Ascending aorta (tissue), 2 donors: ENCODE measurements at places on chromosomes 7 and 10.

DNA sequence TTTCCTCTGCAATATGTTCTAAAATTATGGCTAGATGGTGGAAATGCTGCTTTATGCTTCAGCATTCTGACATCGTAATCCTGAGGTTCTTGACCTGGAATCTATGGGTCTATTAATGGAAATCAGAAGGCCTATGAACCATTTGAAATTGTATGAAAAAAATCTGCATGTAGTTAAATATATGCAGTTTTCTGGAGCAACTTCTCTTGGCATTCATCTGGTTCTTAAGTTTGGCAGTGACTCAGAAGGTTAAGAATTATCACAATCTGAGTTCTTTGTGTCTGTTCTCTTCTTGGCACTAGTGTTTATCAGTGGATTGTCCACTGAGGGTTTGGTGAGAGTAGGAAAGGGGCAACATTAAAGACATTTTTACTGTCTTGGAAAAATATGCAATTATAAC lies 71.1 kb upstream of the FZD1 start:
- peaks cover 2% of the 10 kb centered on the region for H3K4me1 ChIP-seq
- H3K27me3 ChIP-seq: no peaks in the 10 kb centered on the region
- no peaks in the 10 kb centered on the region for H3K36me3 ChIP-seq
- DNase-seq: no peak

- H3K4me1 ChIP-seq: no peaks in the 10 kb centered on the region
- DNase-seq: no peak
- H3K27ac ChIP-seq: no peak overlapping the region
Observed at GRCh38 chr10:20535897-20536881, 360.9 kb downstream of the NEBL start.

- H3K36me3 ChIP-seq: no peaks in the 10 kb centered on the region
- no peaks in the 10 kb centered on the region for H3K27me3 ChIP-seq
- H3K4me3 ChIP-seq: no peak overlapping the region
- no peak for DNase-seq
Observed at GRCh38 chr7:44142028-44142427, 896 bp upstream of the MYL7 start.

DNA sequence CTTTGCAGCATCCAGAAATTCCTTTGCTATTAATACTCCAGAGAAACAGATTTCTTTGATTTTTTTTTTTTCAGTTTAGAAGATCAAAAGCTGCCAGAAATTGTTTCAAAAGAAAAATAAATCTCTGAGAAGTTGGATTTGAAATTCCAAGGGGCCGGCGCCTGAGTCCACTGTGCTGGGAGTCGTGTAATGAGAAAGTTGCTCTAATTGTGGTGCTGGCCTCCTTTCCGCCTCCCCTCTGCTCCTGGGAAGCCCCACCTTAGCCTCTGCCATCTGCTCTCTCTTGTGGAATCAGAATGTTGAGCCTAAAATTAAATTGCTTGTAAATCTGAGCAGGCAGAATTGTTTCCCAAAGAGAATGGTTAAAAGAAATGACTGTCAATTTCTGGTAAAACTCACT lies 93.3 kb downstream of the EMX2 start:
- no peak overlapping the region for H3K4me3 ChIP-seq
- H3K36me3 ChIP-seq: no peaks in the 10 kb centered on the region
- H3K4me1 ChIP-seq: no peaks in the 10 kb centered on the region
- no peak overlapping the region for H3K27ac ChIP-seq

DNA sequence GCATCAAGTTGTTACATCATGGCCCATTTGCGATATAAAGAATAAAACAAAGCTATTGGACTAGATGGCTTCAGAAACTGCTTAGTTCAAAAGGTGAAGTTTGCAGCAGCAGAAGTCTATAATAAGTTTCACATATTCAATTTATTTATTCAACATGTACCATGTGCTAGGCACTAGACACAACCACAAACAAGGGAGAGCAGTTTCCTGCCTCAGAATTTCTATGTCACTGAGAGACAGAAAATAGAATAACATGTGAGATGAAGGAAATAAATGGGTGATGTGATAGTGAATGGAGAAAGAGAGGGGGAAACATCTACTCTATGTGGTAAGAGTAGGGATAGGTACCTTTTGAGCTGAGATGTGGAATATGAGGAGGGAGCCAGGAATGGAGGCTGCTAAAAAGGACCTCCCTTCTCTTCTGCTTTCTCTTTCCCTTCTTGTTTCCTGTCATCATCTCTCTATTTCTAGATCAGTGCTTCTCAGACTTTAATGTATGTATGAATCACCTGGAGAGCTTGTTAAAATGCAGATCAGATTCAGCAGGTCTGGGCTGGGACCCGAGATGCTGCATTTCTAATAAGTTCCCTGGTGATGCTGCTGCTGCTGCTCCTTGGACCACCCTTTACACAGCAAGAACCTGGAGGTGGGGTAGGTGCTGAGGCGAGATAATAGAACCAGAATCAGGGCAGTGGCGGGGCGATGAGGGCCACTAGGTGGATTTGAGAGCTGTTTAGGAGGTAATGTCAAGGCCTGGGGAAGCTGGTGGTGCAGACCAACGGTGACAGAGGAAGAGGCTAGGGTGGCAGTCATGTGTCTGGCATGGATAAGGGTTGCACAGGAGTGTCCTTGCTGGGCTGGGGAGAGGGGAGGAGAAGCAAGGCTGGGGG lies 13.7 kb upstream of the INMT start:
- no peak for DNase-seq
- no peaks in the 10 kb centered on the region for H3K27me3 ChIP-seq
- H3K4me1 ChIP-seq: no peaks in the 10 kb centered on the region
- H3K36me3 ChIP-seq: no peaks in the 10 kb centered on the region
- H3K4me3 ChIP-seq: no peak overlapping the region
- no peak overlapping the region for H3K27ac ChIP-seq

- H3K27me3 ChIP-seq: no peaks in the 10 kb centered on the region
- no peak overlapping the region for H3K27ac ChIP-seq
- H3K4me1 ChIP-seq: peaks cover 24% of the 10 kb centered on the region
- no peaks in the 10 kb centered on the region for H3K36me3 ChIP-seq
- no peak overlapping the region for H3K4me3 ChIP-seq
Observed at GRCh38 chr10:4053940-4054339, 268.9 kb upstream of the KLF6 start.

DNA sequence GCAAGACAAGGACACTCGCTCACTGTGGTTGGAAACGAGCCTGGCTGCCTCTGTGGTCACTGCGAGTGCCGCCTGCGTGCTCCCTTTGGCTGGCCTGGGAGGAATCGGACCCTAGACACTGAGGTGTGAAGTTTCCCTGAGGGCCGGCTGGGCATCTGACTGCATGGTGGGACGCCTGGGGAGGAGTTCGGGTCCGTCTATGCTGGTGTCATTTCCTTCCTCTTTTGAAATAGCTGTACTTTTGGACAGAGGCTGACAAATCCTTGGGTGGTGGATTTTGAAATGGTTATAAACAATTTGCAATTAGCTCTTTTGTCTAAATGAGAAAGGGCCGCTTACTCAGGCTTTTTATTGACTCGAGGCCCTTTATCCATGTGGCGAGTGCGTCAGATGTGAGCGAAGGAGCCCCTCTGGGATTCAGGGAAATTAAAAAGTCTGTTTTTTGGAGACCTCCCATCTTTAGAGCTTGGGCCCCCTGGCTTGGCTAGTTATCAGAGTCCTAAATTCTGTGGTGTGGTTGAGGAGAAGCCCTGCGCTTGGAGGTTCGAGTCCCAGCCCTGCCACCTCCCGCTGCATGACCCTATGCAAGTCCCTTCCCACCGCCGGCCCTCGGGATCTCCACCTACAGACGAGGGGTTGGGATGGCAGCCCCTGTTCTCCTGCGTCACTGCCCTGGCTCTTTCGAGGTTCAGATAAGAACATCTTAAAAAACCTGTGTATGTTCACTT lies 147.1 kb downstream of the RGS10 start:
- DNase-seq: no peak
- peaks cover 20% of the 10 kb centered on the region for H3K36me3 ChIP-seq
- H3K27me3 ChIP-seq: no peaks in the 10 kb centered on the region
- H3K4me1 ChIP-seq: peaks cover 4% of the 10 kb centered on the region
- H3K4me3 ChIP-seq: no peak overlapping the region
- peak overlapping the region; percentile 13 for H3K27ac ChIP-seq

- DNase-seq: no peak
- H3K36me3 ChIP-seq: no peaks in the 10 kb centered on the region
- no peaks in the 10 kb centered on the region for H3K4me1 ChIP-seq
- H3K27ac ChIP-seq: no peak overlapping the region
- H3K4me3 ChIP-seq: no peak overlapping the region
- no peaks in the 10 kb centered on the region for H3K27me3 ChIP-seq
Observed at GRCh38 chr7:37408291-37409228, 40.1 kb downstream of the ELMO1 start.

DNA sequence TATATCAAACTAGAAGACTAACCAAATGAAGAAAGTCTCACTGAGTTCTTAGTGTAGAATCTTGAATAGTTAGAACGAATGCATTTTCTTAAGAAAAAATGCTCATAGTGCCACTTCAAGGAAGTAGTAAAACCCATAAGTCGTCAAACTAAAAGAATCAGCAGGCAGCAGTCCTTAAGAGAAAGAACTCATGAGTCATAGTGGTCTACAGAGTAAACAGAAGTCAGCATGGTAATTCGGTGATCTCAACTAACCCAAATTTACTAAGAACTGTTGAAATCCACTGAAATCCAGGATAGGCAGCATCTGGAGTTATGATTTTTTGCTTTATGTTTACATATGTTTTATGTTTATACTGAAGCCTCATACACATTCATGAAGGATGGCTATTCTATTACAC lies 256.2 kb downstream of the LHFPL3 start:
- no peak overlapping the region for H3K4me3 ChIP-seq
- DNase-seq: no peak
- H3K27ac ChIP-seq: no peak overlapping the region
- no peaks in the 10 kb centered on the region for H3K36me3 ChIP-seq
- no peaks in the 10 kb centered on the region for H3K27me3 ChIP-seq
- no peaks in the 10 kb centered on the region for H3K4me1 ChIP-seq

DNA sequence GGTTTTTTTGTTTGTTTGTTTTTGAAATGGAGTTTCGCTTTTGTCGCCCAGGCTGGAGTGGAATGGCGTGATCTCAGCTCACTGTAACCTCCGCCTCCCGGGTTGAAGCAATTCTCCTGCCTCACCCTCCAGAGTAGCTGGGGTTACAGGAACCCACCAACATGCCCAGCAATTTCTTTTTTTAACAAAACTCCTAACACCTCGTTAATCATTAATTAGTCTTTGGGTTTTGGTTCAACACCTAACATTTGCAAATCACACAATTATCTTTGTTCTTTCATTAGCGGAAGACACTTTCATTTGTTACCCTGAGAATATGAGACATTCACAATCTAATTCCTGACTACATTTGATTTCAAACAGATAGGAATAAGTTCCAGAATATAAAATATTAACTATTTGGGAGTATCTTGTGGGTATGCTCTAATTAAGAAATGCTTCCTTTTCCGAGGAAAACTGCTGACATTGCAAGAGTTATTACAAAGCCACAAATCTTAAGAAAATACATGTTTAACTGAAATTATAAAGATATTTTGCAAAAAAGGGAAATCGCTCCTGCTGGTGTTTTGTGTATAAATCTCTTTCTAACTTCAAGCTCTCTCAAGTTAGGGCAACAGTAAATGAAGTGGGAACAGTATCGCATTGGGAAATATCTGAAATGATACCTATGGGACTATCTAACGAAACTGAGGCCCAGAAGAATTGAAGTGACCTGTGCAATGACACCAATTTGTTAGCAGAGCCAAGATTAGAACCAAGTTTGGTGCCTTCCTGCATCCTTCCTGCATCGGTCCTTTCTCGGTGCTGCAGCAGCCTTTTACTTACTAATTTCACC lies 1.2 kb upstream of the LSM8 start:
- peak overlapping the region; percentile 76 for H3K4me3 ChIP-seq
- peak overlapping the region; percentile 84 for H3K27ac ChIP-seq
- no peaks in the 10 kb centered on the region for H3K36me3 ChIP-seq
- peaks cover 22% of the 10 kb centered on the region for H3K4me1 ChIP-seq
- H3K27me3 ChIP-seq: no peaks in the 10 kb centered on the region

DNA sequence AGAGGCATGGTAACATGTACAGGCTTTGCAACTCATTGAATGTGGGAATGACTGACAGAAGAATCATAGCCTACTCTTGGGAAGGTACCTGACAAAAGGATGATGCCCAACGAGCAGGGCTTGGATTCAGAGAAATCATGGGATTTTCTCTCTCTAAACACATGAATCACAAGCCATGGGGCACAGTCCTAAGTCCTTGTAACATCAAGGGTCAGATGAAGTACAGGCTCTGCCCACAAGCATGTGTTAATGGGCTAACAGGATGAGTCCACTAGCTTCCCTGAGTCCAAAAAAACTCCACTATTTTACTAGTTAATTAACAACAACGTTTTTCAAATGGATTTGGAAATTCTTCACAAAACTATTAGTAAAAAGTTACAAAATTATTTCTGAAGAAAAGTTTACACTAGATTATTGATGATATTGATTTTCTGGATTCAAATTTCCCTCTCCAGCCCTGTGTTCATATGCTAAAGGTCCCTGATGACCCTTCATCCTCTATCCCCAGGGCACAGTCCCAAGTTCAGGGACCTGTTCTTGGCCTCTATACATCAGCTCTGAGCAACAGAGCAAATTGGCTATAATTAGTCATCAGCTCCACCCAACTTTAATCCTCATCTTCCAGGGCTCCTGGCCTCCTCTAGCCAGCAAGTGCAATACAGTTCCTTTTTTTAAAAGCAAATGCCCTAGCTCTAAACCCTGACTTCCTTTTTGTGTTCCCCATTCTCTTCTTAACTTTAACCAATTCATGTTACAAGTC lies 99.8 kb downstream of the GSAP start:
- H3K4me1 ChIP-seq: peaks cover 21% of the 10 kb centered on the region
- H3K27ac ChIP-seq: no peak overlapping the region
- no peak overlapping the region for H3K4me3 ChIP-seq
- no peak for DNase-seq

- DNase-seq: no peak
- no peaks in the 10 kb centered on the region for H3K27me3 ChIP-seq
- no peak overlapping the region for H3K4me3 ChIP-seq
- peaks cover 3% of the 10 kb centered on the region for H3K36me3 ChIP-seq
Observed at GRCh38 chr7:107233174-107233573, 64.4 kb downstream of the HBP1 start.

DNA sequence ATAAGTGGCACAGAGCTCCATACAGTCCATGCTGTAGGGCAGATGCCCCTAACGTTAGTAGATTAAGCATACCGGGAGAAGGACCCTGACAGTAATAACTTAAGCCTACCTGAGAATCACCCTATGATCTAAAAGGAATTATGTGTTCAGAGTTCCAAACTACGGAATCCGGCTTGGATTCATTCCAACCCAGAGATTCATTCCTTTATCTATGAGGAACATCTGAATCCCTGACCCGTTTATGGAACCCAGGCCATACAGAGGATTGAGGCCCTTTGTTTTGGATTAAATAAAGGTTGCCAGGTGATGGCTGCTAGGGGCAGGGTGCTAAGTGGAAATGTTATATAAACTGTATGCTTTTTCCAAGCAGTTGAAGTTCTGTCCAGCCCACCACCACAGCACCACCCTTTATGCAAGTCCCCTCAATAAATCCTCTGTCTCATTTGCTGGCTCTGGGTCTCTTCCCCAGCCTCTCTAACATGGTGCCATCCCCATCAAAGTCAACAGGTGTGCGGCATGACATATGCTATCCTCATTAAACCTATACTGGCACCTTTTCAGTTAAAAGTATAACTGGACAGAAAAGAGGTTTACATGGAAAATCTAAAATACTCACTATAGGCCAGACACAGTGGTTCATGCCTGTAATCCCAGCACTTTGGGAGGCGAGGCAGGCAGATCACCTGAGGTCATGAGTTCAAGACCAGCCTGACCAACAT lies 9.1 kb upstream of the ANAPC16 start:
- no peak overlapping the region for H3K4me3 ChIP-seq
- H3K4me1 ChIP-seq: no peaks in the 10 kb centered on the region
- no peak overlapping the region for H3K27ac ChIP-seq

- no peak overlapping the region for H3K27ac ChIP-seq
- no peak overlapping the region for H3K4me3 ChIP-seq
- no peak for DNase-seq
Observed at GRCh38 chr10:22609719-22610465, 104.5 kb downstream of the PIP4K2A start.
